ENCODE measurements at places on chromosomes 16 and 17. TPM values are rescaled to one million over a fixed set of nuclear protein-coding genes. Genes with fewer than 3 reads are reported as not detected.

Gene ITGAX
- not detected for total RNA-seq

DNA sequence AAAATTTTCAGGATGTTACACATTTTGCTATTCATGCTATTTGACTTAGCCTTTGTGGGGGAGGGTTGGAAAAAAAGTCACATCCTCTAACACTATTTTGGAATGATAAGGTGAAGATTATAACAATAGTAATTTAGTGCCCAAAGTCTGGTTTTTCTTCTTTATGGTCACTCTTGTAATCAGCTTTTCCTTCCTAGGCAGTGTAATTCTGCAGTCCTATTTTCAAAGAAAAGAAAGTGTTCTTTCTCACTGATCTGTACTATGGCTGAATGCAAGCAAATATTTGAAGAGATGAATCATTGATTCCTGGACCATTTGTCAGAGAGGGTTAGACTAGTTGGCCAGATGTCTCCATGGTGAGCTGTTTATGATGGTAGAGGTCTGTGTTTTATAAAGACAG lies 8.4 kb downstream of the RSPRY1 start:
- peak; percentile 89 for DNase-seq

Gene ATXN1L
- total RNA-seq, result 16.7 TPM

Gene TMEM235
- total RNA-seq, result not detected

DNA sequence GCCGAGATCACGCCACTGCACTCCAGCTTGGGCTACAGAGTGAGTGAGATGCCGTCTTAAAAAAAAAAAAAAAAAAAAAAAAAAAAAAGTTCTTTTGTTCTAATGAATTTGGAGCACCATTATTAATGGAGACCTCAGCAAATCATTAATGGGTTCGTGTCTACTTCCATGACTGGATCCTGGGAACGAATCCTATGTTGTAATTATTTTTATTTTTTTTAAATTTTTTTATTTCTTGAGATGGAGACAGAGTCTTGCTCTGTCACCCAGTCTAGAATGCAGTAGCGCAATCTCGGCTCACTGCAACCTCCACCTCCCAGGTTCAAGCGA lies 30.7 kb downstream of the SPOP start:
- DNase-seq, result no peak

DNA sequence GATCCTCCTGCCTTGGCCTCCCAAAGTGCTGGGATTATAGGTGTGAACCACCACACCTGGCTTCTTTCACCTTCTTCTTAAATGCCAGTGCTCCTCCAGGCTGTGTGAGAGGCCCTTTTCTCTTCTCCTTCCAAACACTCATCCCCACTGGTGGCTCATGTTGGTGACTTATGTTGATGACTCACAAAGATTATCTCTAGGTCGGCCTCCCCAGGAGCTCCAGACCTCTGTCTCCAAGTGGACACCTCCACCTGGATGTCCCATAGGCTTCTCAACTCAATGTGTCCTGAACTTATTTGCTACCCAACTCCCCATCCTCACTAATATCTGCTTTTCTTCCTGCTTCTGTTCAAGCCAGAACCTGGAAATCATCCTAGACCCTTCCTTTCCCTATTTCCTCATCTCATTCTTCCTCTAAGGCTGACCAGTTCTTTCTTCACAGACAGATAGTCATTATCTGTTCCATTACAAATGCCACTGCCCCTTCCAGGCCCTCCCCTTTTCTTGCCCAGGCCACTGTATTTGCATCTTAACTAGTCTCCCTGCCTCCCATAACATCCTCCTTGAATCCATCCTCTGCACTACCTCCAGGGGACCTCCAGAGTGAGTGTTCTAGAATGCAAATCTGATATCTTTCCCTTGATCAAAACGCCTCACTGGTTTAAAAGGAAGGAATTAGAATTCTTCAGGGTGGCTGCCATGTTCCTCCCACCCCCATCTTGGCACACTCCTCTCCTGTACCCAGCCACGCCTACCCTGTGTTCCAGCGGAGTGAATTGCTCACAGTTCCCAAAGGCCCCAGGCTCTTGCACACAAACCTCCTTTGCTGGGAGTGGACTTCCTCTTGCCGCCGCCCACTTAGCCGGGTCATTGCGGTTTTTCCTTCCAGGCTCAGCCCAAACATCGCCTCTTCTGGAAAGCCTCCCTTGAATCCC lies 34.8 kb upstream of the FBXO47 start:
- peak; percentile 44 for DNase-seq

DNA sequence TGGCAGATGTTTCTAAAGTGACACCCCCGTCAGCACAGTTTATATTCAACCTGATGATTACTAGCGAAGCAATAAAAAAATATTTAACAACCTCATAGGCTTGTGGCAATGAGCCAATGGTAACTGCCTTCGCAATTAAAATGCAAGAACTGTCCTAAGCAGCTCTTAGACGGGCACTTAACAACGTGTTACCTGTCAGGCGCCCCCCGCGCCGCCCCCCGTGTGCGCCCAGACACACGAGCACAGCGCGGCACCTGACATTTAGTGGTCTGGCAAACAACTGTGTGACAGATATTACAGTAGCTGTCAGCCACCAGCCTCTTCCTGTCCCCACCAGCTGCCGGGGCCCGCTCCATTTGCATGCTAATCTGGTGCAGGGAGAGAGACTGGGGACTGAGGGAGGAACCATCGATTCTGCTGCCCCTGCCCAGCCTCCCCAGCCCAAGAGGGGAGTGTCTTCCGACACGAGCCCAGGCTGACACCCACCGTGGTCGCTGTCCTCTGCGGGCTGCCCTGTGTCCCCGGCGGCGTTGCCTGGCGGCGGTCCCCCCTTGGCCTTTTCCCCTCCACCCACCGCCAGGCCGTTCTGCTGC lies 12.7 kb downstream of the NDUFAF8 start:
- no peak for DNase-seq

DNA sequence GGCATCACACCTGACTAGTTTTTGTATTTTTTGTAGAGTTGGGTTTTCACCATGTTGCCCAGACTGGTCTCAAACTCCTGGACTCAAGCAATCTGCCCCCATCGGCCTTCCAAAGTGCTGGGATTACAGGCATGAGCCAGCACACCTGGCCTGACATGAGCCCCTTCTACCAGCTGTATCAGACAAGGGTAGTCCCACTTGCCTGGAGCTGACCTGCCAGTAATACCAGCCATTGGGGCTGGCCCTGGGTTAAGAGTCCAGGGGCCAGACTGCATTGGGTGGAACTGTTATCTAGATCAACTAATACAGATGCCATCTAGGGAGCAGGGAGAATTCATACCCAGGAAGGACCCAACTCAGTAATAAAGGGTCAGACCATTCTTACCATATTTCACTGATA lies 28.1 kb downstream of the WSB1 start:
- DNase-seq, result no peak

DNA sequence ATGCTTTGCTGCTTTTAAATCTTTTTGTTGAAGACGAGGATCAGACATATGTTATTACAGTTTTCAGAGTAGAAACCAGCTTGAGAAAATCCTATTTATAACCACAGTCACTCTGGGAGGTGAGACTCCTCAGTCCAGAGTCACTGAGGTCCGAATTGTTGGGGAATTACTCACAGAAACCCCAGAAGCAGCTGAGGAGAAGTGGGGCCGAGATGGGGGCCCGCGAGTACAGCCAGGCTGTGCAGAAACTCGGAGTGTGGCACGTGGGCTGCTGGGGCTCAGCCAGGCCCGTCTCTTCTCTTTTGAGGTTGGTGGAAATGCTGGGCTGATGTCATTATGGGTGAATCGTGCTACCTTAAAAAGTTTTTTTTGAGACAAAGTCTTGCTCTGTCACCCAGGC lies 14.4 kb upstream of the GNG13 start:
- DNase-seq, result no peak

- no peak for DNase-seq
These were observed 25.9 kb downstream of the GRIN2C start for GRCh38 chr17:74833501-74834377.

DNA sequence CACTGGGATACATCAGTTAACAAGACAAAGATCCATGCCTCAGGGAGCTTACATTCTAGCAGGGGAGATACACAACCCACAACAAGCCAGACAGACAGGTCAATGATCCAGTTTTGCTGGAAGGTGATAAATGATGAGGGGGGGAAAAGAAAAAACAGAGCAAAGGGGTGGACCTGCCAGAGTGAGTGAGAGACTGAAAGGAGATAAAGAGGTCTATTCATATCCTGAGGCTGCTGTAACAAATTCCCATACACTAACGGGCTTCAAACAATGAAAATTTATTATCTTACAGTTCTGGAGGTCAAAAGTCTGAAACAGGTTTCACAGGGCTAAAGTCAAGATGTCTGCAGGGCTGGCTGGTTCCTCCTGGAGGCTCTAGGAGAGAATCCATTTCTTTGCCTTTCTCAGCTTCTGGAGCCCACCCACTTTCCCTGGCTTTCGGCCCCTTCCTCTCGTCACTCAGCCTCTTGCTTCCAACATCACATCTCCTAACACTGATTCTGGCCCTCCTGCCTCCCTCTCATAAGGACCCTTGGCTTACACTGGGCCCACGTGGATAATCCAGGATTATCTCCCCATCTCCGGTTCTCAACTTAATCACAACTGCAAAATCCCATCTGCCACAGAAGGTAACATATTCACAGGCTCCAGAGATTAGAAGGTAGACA lies 81.5 kb downstream of the GAS7 start:
- DNase-seq, result no peak

DNA sequence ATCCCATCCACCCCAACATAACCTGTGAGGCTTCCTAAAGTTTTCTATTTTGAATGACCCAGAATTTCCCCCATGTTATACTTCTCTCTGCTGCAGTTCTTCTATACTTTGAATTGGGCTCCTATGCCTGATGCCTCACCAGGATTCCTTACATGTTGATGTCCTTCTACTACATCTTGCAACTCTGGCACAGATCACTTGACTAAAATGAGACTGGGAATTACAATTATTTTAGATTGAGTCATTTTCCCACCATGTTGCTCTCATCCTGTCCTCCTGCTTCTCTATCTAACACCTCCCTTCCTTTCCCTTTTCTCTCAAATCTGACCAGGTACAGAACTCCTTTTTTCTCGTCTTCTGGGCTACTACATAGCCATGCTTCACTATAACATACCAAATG lies 314.0 kb upstream of the KCNJ16 start:
- DNase-seq, result peak; percentile 26

Gene USB1
- 44.8 TPM for total RNA-seq

Gene BCL6B
- total RNA-seq, result 0.07 TPM

Gene EXOC3L1
- total RNA-seq, result not detected

Gene ZNF205
- total RNA-seq, result 17.2 TPM

DNA sequence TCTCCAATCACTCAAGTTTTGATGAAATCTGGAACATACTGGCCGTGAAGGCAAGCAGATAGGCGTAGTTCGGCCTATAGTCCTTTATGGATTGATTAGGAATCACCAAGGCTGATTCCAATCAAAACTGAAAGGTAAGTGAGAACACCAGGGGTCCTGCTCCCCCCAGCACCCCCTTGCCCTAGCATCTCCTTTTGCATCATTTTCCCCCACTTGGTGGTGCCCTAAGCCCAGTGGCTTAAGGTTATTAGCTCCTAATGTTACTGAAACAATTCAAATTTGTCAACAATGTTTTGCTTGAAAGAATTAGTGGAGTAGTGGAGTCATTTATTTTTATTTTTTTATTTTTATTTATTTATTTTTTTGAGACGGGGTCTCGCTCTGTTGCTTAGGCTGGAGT lies 4.9 kb downstream of the SLFN14 start:
- DNase-seq, result no peak

- DNase-seq, result peak; percentile 98
These were observed 7.5 kb downstream of the LDHD start for GRCh38 chr16:75108792-75109731.

Gene HSD11B2
- 0.78 TPM for total RNA-seq

DNA sequence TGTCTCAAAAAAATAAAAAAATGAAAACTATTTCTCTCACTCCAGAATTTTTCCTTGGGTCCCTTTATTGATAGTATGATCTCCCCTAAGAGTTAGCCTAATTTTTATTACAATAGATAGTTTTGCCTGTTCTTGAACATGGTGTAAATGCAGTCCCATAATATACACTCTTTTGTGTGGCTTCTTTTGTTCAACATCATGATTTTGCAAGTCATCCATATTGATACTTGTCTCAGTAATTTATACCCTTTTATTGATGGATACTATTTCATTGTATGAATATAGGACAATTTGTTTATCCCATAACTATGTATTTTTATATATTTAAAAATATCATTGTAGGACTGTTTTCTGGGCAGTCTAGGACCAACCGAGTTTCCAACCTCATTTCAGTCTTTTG lies 207.0 kb downstream of the UTP18 start:
- no peak for DNase-seq

Gene GLTPD2
- not detected for total RNA-seq

DNA sequence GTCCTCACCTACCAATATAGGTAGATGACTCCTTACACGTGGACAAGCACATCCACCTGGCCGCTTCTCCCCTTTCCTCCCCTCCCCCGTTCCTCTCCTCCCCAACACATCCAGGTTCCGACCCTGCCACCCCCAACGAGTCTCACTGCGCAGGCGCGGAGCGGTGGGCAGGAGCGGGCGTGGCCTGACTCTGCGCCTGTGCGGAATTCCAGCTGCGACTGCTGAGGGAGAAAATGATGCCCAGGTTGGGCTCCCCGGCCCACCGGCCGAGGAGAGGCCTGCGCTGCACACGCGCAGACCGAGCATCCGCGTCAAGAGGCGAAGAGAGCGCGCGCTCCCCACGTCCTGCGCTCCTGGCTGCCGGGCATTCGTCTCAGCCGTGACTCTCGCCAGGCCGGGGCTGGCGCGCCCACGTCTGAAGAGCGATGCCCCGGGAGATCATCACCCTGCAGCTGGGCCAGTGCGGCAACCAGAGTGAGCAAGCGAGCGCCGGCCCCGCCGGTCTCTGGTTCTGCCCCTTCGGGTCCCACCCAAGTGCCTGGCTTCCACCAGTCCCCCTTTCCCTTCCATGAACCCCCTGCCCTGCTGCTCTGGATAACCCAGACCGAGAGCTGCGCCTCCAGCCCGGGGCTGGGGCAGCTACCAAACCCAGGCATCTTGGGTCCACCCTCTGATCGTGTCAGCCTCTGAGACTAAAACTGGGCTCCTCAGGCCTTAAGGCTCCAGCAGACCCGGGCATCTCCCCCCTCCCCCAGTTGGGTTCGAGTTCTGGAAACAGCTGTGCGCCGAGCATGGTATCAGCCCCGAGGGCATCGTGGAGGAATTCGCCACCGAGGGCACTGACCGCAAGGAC lies at the start of gene TUBG2:
TUBG2 (plus strand) TSS at position 206 of the 853 bp plus-strand sequence; CDS start at position 426, 220 bp downstream.
- DNase-seq, result peak; percentile 82

- DNase-seq, result no peak
These were observed 17.9 kb downstream of the SALL1 start for GRCh38 chr16:51133183-51133582.

DNA sequence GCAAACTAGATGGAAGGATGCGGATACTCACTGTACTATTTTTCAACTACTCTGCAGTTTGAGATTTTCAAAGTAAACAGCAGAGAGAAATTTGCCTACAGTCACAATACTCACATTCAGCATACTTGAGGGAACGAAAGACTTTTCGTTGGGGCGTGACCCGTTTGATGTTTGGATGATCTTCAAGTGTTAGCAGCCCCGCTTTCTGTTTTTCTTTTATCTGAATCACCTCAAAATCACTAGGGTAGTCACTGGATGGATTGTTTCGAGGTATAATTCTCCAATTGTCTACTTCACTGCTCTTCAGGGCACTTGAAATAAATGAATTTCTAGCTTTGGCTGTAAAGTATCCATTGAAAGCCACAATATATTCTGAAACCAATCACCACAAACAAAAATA lies 17.8 kb downstream of the MBTPS1 start:
- no peak for DNase-seq

Gene PRR11
- 74.1 TPM for total RNA-seq

GRCh38 chr16:74321356-74321755 lies 24.7 kb downstream of the PSMD7 start:
- no peak for DNase-seq

Gene SULT1A1
- 1.6 TPM for total RNA-seq

Data from foreskin keratinocyte (primary cell).